CD4-positive, alpha-beta memory T cell (primary cell): ENCODE measurements at places on chromosomes 2 and 18. TPM values are rescaled to one million over a fixed set of nuclear protein-coding genes. Genes with fewer than 3 reads are reported as not detected.

DNA sequence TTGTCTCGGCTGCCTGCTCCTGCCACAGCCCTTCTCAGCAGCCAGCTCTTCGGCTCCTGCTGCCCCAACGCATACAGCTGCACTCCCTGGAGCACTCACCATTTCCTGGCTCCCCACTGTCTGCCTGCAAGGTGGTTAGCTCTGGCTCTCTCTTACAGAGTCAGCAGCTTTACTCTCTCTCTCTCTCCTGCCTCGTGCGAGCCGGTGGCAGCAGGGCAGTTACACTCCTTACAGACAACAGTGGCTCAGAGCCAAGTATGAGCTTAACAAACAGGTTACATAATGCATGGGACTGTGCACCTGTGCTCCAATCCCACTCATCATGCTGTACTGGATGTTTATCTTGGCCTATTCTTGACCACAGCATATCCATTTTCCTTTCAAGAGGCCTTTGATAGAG is 47.4 kb upstream of the DNAJC10 start:
- DNase-seq: no peak

- no peak for DNase-seq
Observed at GRCh38 chr2:143729296-143729814, 600.1 kb downstream of the ARHGAP15 start.

DNA sequence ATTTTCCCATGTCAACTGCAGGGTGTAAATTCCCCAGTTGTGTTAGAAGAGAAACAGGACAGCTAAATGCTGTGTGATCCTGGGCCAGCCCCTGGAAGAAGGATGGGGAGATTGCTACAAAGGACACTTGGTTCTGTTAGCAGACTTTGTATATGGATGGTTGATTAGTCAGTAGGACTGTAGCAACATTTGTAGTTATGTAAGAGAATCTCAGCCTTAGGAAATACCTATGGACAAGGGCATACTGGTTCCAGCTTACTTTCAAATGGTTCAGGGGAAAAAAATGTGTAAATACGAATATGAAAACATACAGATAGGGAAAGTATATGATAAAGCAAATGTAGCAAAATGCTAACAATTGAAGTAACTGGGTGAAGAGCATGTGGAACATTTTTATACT is 47.6 kb downstream of the GNAL start:
- DNase-seq: no peak

DNA sequence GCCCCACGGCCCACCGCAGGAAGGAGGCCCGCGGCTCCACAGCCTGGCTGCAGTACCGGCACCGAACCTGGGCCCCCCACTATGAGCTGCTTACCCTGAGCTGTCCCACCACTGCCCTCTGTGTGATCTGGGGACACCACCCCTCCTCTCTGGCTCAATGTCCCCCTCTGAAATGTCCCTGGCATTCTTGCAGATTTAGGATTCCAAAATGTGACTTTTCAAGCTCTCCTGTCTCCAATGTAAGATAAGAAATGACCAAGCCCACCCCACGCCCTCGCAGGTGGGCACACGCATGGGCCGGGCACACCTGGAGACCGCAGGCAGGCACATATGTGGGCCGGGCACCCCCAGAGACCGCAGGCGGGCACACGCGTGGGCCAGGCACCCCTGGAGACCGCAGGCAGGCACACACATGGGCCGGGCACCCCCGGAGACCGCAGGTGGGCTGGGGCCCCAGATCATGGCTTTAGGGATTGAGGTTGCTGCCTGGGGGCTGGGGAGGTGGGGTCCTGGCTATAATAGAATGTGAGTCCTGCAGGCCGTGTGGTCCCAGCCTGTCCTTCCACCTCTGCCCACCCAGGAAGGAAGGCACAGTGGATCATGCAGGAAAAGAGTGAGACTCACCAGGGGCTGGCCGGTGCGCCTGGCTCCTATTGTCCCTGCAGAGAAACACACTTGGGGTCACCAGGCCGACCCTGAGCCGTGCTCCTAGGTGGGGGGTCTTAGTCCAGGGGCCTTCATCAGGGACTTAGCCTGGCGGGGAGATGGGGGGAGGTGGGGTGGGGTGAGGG is 7.2 kb downstream of the PDCD1 start:
- no peak for DNase-seq

DNA sequence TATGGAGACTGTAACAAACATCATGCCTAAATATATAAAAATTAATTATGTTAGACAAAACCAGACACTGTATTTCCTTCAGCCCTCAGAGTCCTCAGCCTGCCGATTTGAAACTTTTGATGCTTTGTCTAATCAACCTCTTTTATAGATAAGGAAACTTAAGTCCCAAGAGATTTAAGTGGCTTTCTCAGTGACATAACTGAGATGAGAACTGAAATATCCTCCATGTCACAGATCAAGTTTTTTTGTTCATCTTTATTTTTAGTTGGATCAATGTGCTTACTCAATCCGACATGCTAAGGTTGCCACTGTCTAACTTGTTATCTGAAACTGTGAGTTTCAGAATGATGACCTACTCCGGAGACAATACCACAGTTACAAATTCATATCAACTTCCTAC is 72.3 kb downstream of the BARD1 start:
- no peak for DNase-seq

Gene PROKR1
- total RNA-seq: not detected

Gene IL18RAP
- total RNA-seq: 4.2 TPM

Gene STARD6
- total RNA-seq: not detected
